ENCODE measurements at places on chromosomes 1 and 21.

- DNase-seq, result peak; percentile 98
Observed at GRCh38 chr1:45802343-45803298, 791 bp upstream of the MAST2 start.

- no peak for DNase-seq
Observed at GRCh38 chr21:43868461-43868860, 3.4 kb downstream of the AGPAT3 start.

DNA sequence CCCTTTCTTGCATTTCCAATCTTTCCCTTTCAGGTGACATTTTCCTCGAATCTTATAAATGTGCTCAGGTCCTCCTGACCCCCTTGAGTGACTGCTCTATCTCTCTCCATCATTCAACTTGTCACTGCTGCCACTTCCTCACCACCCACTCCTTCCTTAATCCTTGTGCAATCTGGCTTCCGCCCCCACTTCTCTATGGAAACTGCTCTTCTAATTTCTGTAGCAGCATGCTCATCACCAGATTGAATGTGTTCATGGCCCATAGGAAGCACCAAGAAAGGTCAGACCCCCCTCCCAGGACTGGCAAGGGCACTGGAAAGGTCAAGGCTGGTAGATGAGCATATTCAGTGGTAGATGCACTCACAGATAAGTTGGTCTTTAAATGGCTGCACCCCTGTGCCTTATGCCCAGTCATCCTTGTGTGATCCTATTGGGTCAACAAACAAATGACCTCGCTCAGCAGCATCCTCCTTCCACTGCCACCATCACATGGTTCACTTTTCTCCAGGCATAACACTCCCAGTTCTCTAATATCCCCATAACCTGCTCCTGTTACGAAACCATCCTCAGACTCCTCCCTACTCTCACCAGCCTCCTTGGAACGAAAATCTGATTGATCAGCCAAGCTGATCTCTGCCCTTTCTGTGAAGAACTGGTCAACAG lies 288.5 kb upstream of the POU3F1 start:
- no peak for DNase-seq

- no peak for DNase-seq
Observed at GRCh38 chr1:49864581-49864980, 159.2 kb downstream of the AGBL4 start.

DNA sequence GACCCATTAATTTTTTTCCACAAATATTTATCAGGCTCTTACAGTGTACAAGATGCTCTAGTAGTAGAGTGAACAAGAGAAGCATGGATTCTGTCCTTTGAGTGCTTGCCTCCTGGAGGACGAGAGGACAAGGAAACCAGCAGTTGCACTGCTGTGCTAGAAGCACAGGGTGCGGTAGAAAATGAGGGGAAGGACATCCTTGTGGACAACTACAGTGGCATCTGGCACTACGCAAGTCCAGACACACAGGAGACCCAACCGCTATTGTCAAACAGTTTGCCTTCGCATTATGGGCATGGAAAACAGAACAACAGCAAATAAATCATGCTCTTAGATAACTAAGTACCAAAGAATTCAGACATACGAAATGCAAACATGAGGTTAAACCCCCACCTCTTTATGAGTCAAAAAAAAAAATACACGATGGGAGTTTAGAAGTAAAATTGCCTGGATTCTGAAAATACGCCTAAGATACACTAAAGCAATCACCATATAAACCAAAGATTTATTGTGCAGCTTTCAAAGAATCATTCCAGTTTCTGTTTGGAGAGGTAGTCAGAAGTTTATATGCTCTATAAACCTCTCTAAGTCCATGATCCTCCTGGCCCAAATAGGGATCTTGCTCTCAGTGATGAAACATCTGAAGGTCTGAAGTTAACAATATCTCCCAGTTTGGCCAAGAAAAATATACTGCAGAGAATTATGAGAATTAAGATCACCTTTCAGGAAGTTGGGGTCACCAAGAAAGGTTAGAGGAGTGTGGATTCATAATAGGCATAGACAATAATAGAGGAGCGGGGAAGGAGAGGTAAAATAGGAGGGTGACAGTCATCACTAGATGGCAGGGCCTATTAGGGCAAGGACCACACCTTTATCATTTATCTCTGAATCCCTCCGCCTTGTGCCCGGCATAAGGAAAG lies 307.8 kb downstream of the NFIA start:
- peak; percentile 22 for DNase-seq

DNA sequence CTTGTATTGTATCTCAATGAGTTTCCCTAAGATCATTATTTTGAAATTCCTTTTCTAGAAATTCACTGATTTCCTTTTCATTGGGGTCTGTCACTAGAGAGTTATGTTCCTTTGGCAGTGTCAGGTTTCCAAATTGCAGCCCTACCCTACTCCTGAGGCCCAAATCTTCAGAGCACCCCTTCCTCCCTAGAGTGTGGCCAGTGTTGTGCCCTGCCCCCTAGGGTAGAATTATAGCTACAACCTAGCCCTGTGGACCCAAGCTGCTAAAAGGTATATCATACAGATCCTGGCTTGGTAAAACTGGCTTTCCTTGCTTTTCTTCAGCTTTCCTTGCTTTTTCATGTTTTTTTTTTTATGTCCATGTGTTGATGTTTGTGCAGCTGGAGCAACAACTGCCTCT lies 60.7 kb downstream of the DIPK1A start:
- no peak for DNase-seq

DNA sequence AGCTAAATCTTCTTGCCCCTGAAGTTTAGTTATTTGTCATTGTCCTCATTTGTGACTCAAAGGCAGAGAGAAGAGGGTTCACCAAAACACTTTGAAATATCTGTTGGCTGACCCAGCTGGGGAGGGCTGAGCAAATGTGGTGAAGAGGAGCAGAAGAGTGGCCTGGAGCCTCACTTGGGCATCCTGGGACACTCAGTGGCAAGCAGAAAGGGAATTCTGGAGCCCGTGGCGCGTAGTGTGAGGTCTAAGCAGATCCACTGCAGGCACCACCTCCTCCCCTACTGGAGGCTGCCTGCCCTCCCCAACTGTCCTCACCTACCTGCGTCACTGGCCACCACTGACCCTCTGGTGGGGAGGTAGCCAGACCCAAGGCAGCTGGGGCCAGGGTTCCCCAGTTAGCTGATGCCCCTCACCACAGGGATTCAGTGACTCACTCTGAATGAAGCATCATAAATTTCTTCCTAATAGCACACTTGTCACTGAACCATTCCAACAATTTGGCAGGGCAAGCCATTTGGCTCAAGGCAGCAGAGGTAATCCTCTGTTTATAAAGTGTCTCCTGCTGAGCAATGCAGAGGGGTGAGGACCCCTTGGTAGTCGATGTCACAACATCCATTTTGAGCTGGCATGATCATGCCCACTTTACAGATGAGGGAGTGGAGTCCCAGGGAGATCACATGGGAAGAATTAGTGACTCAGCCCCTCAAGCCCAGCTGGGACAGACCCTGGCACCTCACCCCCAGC lies 80.3 kb downstream of the NENF start:
- DNase-seq, result peak; percentile 59

DNA sequence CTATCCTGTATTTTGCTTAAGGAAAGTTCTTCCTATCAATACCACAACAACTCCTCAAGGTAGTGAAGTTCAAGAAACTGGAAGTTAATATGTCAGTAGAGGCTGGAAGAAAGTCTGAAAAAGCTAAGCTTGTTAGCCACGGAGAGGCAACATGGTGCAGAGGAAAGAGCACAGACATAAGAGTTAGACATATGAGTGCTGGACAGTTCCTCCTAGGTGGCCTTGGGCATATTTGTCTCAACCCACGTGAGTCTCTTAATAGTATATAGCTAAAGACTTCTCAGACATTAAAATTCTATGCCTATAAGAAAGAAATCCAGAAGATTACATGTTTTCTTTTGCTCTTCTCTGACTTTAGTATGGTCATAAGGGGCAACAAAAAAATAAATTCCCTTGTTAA lies 22.8 kb upstream of the RRP15 start:
- peak; percentile 9 for DNase-seq

GRCh38 chr1:182809414-182809957 lies 19.9 kb downstream of the NPL start:
- no peak for DNase-seq

- peak; percentile 38 for DNase-seq
Observed at GRCh38 chr21:33780631-33781030, 135.0 kb downstream of the ATP5PO start.

GRCh38 chr1:27992276-27992675 lies 32.5 kb downstream of the XKR8 start:
- no peak for DNase-seq

DNA sequence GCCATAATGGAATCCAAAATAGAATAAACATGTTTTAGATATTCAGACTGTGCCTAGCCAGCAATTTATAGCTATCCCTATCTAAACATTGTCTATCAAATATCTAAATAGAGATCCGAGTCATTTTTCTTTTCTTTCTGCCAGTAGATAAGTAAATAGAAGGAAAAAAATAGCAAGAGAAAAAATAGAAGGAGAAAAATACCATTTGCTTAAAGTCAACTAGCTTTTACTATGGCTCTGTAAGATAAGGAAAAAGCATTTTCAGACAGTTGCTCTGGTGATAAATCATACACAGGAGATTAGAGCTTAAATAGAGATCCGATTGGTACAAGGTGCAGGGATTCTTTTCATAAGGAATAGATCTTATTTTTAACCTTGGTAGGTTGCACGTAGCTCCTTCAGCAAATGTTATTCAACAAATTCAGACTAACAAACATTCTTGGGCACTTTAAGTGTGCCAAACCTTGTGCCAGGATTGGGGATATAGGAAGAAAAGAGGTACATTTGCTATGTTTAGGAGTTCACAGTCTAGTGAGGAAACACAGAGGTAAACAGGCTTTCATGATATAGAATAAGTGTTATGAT lies 70.1 kb upstream of the CCDC190 start:
- DNase-seq, result peak; percentile 75

DNA sequence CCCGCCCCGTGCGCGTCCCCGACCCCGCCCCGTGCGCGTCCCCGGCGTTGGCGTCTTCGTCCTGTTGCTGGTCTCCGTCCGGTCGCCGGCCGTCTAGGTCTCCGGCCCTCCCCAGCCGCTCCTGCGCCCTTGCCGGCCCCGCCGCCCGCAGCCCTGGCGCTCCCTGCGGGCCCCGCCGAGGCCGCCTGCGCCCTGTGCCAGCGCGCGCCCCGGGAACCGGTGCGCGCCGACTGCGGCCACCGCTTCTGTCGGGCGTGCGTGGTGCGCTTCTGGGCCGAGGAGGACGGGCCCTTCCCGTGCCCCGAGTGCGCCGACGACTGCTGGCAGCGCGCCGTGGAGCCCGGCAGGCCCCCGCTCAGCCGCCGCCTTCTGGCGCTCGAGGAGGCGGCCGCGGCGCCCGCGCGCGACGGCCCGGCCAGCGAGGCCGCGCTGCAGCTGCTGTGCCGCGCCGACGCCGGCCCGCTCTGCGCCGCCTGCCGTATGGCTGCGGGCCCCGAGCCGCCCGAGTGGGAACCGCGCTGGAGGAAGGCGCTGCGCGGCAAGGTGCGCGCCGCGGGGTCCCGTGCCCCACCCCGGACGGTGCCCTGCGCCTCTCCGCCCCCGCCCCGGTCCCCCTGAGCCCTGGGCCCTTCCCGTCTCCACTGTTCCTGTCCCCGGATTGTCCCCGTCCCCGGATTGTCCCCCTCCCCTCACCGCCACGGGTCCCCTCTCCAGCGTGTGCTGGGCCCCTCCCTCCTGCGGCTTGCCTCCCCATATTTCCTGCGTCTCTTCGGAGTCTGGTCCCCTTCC lies at the start of gene RNF187:
Gene RNF187 (plus strand): TSS at position 47 of the 789 bp plus-strand sequence.
- DNase-seq, result no peak

- DNase-seq, result peak; percentile 93
Observed at GRCh38 chr1:150061632-150062101, 5.9 kb upstream of the VPS45 start.

GRCh38 chr1:155967341-155968050 lies 10.9 kb downstream of the ARHGEF2 start:
- DNase-seq, result peak; percentile 74

DNA sequence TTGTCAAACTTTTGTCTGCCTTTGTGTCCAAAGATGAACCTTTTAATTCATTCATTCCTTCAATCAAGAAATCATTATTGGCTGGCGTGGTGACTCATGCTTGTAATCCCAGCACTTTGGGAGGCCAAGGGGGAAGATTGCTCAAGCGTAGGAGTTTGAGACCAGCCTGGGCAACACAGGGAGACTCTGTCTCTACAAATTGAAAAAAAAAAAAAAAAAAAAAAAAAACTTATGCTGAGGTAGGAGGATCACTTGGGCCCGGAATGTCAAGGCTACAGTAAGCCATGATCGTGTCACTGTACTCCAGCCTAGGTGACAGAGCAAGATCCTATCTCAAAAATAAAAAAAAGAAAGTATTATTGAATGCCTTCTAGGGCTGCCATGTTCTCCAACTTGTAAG lies 51.3 kb upstream of the CXADR start:
- peak; percentile 62 for DNase-seq

GRCh38 chr1:224175617-224176016 lies 7.4 kb upstream of the DEGS1 start:
- no peak for DNase-seq

DNA sequence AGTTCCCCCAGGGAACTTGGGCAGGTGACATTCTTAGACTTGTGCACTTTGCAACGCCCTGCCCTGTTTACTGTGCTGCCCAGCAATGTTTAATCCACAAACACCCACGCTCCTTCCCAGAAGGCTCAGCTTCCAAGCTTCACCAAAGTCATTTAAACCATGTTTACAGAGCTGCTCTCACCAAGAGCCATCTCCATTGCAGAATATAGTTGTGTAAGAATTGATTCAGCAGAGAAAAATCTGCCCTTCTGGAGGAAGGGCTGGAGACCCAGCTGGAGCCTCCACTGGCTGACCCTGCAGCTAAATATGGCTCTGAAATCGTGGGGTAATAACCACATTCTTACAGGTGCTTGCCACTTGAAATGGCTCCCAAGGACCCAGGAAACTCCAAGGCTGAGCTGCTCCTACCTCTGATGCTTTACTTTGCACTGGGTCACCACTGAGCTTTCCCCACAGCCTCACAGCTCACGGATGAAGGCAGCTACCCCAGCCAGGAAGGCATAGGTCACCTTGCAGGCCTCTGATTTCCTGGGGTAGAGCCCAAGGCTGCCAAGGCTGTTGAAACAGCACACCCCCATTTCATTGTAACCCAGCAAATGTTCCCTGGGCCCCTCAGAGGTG lies 8.7 kb downstream of the CAPN2 start:
- peak; percentile 95 for DNase-seq

- DNase-seq, result peak; percentile 24
Observed at GRCh38 chr1:85132078-85132720, 68.6 kb downstream of the SYDE2 start.

- DNase-seq, result no peak
Observed at GRCh38 chr1:87880764-87881163, 552.1 kb downstream of the LMO4 start.

All from amniotic epithelial cell (primary cell).